ENCODE measurements at places on chromosomes 5 and 9.

GRCh38 chr5:174383210-174384167, 338.0 kb downstream of the NSG2 start:
- no peak for DNase-seq

GRCh38 chr9:29969856-29970647, 2396.8 kb upstream of the C9orf72 start:
- no peak for DNase-seq

GRCh38 chr5:121199216-121199999, 652.3 kb upstream of the FTMT start:
- DNase-seq: no peak

DNA sequence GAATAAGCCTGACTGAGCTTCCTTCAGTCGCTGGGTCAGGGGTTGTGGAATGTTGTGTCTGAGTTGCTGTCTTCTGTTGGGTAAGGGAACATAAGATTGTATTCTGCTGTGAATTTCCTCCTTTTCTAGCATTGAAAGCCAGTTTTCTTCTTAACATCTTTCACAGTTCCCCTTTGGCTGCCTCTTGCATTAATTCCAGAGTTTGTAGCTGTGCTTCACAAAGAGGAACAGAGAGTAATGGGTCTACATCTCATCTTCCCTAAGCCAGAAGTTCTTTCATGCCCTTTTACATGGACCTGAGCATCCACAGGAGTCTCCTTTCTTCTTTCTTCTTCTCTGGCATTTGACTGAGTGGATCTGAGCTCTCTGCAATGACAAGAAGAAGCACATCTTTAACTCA, 686.8 kb downstream of the KCTD16 start:
- no peak for DNase-seq

DNA sequence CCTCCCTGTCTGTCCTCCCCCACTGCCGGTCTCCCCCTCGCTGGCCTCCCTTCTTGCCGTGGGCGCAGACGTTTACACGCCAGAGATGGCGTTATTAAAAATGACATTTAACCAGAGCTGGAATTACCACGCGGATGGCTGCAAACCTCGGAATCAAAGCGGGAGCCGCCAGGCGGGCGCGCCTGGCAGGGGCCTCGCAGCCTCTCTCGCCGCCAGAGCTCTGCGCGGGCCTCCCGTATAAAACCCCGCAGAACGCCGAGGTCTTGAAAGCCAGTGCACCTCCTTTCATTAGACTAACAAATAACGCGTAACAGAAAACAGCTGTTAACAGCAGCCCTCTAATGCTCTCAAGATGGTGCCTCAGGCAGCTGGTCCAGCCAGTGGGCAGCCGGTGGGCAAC, 10.2 kb downstream of the PRRX2 start:
- no peak for DNase-seq

DNA sequence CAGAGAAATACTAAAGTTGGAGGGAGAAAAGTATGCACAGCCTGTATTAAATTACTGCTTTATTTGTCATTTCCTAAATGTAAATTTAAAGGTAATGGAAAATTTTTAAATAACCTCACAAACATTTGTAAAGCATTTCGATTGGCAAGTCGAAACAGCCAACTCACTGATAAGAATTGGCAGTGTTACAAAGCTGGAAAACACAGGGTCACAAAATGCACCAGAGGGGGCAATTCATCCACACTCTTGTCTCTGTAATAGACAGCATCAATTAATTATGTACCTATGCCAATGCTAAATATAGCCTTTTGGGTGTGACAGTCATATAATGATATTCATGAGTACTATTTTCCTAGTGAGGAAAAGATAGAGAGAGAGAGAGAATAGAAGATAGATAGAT, 140.6 kb upstream of the PRLR start:
- DNase-seq: no peak

DNA sequence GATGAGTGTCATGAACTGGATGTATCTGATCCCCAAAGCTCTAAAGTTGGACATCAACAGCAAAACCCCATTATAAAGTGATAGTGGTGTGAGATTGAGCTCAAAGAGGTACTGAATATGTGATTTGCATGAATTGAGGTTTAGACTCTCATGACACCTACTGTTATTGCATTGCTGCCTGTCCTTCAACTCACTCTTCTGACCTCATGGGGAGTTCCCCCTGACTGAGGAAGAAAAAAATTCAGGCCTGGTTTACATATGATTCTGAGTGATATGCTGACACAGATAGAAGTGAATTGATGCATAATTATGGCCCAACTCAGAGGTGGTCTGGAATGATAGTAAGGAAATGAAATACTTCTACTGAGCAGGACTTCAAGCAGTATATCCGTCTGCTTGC, 76.2 kb upstream of the CHD1 start:
- DNase-seq: no peak

DNA sequence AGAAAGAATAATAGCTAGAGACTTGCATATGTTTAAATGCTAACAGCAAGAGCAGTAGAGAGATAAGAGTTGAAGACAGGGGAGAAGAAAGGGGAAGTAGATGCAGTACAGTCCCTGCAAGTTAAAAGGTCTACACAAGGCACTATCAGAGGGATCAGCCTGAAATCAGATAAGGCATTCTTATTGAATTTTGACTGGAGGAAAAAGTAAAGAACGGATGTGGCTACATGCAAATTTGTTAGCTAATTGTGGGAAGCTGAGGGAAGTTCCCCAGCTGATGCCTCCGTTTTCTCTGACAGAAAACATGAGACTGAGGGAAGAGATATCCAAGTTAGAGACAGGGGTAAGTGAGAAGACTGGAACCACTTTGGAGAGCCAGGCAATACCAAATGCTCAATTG, 12.9 kb upstream of the RHOBTB3 start:
- DNase-seq: no peak

- DNase-seq: no peak
These were observed 52.3 kb downstream of the COL15A1 start for GRCh38 chr9:98995971-98996504.

DNA sequence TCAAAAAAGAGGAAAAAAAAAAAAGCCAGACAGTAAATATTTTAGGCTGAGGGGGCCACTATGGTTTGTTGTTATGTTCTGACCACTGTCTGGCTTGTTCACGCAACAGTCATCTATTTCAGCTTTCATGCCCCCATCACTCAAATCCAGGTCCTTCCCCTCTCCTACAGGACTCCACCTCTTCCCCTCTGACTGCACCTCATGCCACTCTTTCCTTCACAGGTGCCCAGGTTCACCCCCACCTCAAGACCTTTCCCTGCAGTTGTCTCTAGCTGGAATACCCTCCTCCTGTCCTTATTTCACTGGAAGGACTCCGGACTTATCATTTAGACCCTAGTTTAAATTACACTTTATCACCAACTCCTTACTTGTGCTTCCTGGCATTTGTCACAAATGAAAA, 3.5 kb downstream of the RPS14 start:
- no peak for DNase-seq

DNA sequence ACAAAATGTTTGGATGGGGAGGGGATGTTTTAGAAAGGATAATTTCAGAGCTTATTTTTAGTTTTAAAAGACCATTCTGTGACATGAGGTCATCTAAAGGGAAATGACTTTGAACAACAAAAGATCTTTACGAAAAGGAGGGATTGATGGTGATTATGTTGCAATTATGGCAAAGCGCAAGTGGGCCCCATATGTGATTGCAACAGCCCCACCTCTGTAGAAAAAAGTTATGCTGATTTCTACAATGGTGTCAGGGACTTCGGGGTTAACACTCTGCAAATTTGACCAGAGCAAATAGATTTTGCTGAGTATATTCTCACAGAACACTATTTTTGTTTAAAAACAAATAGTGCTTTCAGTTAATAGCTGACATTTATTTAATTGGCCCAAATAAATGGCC, 312.8 kb downstream of the NSG2 start:
- no peak for DNase-seq

- DNase-seq: no peak
These were observed 8.6 kb downstream of the NIPBL start for GRCh38 chr5:36885149-36885548.

- no peak for DNase-seq
These were observed 612 bp upstream of the ATG10 start for GRCh38 chr5:81971111-81971711.

Data from substantia nigra (tissue), 51 donors.